CD4-positive, alpha-beta T cell treated with Interferon alpha-2 for 1 hour (primary cell): ENCODE measurements at places on chromosomes 3 and 15.

DNA sequence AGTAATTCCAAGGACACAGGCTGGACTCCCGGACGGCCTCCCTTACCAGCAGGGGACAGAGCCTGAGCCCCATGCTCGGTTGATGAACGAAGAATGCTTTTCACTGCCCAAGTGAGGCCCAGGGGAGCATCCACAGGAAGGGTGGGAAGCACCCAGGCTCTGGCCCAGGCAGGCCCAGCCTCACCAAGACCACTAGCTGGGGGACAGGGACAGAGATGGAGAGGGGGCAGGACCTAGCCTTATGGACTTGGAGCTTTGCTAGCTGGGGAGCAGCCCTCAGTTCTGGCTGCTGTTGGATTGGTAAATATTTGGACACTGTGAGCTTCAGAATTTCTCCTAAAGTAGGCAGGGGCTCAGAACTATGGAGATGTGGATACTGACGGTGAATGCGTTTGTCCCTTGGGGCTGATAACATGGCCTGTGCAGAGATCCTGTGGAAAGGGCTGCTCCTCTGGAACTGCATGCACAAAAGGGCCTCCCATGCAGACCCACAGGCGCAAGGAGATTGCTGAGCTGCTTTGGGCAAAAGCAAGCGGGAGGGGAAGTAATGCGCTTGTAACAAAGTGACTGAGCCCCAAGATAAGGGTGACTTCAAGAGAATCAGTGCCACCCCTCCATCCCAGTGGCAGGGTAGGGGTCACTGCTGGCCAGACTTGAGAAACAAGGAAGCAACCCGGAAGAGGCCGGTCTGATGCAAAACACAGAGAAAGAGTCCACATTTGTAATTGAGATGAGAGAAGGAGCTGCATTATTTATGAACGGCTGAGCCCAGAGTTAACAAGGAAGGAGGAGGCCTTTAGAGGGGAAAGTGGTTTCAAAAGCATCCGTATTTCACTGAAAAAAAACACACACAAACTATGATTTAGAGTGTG is 70.1 kb upstream of the MEF2A start:
- DNase-seq: no peak

- DNase-seq: no peak
Observed at GRCh38 chr3:25748189-25748588, 35.1 kb downstream of the NGLY1 start.

GRCh38 chr3:167102071-167102470 is 278.0 kb downstream of the ZBBX start:
- no peak for DNase-seq

GRCh38 chr15:72933976-72934375 is 118.3 kb upstream of the NEO1 start:
- no peak for DNase-seq

- DNase-seq: no peak
Observed at GRCh38 chr3:159209459-159209858, 407.6 kb downstream of the MFSD1 start.

DNA sequence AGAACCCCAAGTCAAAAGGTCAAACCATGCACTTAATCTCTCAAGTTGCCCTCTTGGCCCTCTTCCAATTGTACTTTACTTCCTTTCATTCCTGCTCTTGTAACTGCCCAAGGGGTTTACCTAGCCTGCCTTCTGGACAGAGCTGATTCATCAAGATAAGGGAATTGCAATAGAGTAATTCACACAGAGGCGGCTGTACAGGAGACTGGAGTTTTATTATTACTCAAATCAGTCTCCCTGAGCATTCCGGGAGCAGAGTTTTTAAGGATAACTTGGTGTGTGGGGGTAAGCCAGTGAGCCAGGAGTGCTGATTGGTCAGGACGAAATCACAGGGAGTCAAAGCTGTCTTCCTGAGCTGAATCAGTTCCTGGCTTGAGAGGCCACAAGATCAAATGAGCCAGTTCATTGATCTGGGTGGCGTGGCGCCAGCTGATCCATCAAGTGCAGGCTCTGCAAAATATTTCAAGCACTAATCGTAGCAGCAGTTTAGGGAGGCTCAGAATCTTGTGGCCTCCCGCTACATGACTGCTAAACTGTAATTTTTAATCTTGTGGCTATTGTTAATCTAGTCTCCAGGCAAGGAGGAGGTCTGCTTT is 590.0 kb downstream of the EPHA3 start:
- DNase-seq: no peak
